Lower leg skin (tissue), 4 donors: ENCODE measurements at places on chromosomes 3 and 15.

DNA sequence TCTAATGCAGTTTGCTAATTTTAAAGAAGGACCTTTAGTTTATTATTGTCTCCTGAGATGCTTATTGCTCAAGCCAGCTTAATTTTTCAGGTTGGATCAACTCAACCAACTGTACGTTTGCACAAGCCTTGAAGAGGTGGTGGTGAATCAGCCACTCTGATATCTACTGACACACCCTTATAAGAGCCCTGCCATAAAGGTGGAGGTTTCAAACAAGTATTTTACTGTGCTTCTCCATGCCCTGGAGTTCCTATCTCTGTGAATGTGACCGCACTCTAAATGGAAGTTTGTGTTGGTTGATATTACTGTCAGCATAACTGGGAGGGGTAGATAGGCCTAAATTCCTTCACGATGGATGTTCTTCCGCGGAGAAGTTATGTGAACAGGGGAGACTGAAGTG, 297.3 kb upstream of the UBE2E1 start:
- DNase-seq: no peak

- no peak for DNase-seq
These were observed 42.1 kb downstream of the WNT7A start for GRCh38 chr3:13837751-13838150.

DNA sequence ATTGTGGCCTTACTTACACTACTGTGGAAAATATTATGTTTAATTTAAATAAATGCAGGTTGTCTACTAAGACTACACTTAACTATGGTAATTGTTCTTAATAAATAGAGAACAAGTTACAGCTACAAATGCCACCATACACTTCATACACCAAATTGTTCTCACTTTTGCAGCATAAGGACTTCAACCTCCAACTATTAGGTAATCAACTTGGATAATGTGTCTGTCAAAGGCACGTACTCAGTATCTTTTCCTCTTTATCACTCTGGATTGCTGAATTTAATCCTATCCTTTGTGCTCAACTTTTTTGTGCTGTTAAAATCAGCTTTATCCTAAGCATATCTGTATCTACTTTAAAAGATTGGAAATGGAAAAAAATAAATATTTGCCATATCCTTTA, 41.6 kb upstream of the TMEM87A start:
- no peak for DNase-seq

DNA sequence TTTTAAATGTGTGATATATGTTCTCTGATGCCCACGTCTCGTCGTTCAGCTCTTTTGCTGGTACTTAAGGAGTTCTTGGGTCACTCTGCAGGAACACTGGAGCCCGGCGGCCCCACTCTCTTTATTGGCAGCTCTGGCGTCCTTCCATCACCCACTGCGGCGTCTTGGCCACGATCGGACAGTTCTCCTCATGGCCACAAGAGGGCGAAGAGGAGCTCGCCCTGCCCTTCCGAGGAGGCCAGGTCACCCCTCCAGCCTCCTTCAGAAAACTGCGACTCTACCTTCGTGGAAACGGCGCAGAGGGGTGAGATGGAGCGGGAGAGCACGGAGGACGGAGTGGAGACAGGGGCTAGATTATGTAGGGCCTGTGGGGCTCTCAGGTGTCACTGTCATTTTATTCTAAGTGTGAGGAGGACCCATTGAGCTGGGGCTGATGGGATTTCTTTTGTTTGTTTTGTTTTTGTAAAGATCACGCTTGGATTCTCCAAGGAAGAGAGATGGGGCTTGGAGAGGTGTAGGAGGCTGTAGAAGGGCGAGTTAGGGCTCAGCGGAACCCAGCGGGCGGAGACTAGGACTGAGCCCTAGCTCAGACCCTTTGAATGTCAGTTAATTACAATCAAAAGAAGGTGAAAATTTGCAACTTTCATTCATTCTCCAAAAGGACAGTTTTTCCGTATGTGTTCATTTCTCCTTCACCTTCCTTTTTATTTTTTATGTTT, 28.0 kb upstream of the GABRA5 start:
- no peak for DNase-seq

- peak; percentile 96 for DNase-seq
These were observed at the start of gene TKT for GRCh38 chr3:53255775-53256703. Gene TKT, minus strand, starts transcription at chr3:53256022. Its CDS starts 80 bp downstream, at chr3:53255942.

DNA sequence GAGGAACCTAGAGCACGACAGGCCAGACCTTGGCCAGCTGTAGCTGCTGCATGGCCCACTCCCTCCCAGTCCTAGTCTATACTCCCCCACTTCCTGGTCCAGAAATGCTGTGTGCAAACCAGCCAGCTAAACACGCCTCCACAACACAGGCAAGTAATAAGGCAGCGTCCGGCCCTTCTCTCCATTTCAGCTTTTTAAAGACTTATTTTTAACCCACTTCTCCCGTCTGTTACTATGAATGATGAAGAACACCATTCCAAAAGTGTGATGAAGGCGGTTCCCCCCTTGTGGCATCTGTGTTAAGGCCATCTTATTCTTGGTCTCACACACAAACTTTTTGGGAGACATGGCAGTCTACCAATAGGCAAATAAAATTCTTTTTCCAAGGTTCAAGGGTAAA, 164.1 kb upstream of the CHRNA7 start:
- no peak for DNase-seq

- DNase-seq: peak; percentile 84
These were observed 36.3 kb upstream of the PLA2G4E start for GRCh38 chr15:42056934-42057798.

DNA sequence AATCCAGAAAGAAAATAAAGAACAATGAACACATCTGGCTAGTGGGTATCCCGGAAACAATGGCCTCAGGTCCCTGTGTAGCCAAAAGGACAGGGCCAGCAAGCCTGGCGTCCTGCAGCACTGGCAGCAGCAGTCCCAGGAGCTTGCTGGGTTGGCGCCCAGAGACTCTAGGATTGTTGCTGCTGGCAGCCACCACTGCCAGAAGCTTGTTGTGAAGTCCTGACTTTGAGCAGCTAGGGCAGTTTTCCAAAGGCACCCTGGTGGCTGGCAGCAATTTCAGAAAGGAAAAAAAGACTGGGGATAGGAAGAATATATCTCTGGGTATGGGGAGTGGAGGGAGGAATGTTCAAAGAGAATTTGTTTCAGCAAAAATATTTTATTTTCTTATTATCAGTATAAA, 11.3 kb downstream of the SHQ1 start:
- peak; percentile 20 for DNase-seq

DNA sequence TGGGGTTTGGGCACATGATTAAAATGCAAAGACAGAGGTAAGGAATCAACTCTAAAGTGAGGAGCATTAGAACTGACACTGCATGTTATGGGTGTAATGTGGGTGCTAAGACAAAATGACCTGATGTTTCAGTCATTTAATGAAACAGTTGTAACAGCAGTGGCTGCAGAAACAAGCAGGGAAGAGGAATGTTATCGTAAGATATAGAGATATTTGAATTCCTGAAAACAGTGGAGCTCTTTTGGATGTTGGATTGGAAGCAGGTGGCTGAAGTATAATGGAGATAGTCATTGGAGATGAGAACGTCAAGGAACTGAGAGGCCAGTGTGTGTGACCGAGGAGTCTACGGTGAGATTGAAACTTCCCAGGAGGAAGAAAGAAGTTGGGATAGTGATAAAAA, 1065.2 kb downstream of the ZPLD1 start:
- DNase-seq: no peak
